CD4-positive, alpha-beta T cell treated with Interleukin-12 subunit alpha and Interleukin-12 subunit beta, for 1 hour (primary cell): ENCODE measurements at places on chromosomes 11 and 22.

DNA sequence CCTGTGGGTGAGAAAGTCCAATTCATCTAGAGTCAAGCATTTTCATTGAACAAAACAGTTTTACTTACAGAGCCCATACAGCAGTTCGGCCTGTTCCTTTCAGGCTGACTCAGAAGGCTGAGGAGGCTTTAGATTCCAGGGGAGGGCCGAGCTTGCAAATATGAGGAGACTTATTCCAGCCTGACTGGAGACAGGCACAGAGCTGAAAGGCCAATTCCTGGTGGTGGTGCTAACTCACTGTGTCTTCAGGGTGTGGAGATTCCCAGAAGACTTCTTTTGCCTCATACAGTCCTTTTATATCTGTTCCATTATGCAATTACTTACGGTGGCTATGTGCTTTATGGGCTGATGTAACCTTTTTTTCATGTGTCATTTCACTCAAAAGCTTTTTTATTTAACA is at the start of gene OR51E2:
TSS of gene OR51E2 (minus strand) at position 269 of the 400 bp plus-strand sequence. CDS start 15,142 bp downstream, outside the sequence.
- DNase-seq, result no peak

DNA sequence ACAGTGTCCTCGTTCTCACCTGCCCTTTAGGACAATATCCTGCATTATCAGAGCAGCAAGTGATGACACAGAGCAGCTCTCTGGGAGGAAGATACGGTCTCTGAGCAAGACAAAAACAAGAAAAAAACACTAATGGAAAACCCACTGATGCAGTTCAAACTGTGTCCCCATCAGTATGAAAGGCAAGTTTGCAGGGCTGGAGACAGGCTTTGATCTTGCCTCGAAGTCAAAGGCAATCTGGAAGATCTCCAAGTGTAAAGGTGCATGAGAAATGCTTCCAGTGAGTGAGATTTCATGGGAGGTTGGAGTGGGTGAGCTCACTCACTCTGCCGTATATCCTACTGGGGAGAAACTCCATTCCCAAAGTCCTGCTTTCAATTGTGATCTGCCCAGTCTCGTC is 157.5 kb downstream of the KIRREL3 start:
- no peak for DNase-seq

- no peak for DNase-seq
These were observed 232.1 kb downstream of the ST3GAL4 start for GRCh38 chr11:126587541-126587940.

GRCh38 chr11:111905411-111905810 is 6.2 kb downstream of the CRYAB start:
- no peak for DNase-seq

GRCh38 chr11:87351676-87352075 is 313.9 kb downstream of the TMEM135 start:
- DNase-seq, result no peak

DNA sequence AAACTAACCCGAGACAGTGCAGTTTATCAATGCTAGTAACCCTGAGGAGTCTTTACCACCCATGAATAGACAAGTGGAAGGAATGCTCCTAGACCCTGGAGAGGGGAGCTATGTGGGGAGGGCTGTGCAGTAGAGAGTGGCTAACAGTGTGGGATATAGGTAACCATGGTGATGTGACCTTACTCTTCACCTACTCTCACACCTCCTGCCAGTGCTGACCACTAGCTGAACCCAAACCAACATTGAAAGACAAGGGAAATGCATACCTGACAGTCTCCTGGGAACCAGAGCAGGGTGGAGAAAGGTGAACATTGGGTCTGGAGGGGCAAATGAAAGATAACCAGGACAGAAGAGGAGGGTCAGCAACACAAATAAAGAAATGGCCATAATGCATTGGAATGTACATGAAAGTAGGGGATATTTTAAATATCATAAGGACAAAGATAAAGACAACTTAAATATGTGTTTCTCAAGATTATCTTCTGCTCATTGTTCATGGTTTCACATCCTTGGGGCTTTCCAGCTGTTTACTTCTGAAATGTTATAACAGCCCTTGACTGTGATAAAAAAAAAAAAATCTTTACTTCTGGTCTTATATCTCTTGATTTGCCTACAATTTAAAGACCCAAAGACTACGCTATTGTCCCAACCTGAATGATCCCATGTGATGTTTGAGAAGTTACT is 983.3 kb upstream of the TENM4 start:
- no peak for DNase-seq

- no peak for DNase-seq
These were observed 199.7 kb upstream of the POU2AF2 start for GRCh38 chr11:111045874-111046273.

- no peak for DNase-seq
These were observed 44.6 kb downstream of the APOL1 start for GRCh38 chr22:36297568-36297967.

- no peak for DNase-seq
These were observed 36.6 kb upstream of the SUSD2 start for GRCh38 chr22:24144778-24145085.

- no peak for DNase-seq
These were observed 72.2 kb upstream of the BID start for GRCh38 chr22:17846326-17846992.

- no peak for DNase-seq
These were observed 83.9 kb upstream of the EED start for GRCh38 chr11:86160541-86161149.

DNA sequence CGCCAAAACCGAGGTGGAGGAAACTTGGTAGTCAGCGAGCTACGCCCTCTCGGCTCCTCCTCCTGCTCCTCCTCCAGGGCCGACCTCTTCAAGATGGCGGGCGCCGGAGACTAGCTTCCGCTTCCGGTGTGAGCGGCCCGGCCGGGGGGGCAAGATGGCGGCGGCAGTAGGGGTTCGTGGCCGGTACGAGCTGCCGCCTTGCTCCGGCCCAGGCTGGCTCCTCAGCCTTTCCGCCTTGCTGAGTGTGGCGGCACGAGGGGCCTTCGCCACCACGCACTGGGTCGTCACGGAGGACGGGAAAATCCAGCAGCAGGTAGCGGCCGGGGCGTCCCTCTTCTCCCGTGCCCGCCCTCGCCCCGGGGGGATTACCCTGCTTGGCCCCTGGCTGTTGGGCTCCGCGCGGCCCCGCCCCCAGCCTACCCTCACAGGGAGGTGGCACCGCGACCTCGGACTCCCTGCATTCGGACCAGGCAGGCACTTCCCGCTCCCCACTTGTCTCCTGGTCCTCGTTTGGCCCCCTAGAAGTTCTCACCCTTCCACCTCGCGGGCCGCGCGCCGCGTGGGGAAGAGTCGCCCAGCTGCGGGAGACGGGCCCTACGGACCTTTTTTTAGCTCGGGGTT is at the start of gene TTC17:
TSS of gene TTC17 (plus strand) at position 120 of the 621 bp plus-strand sequence. CDS start at position 155, 35 bp downstream.
- DNase-seq, result peak; percentile 90

DNA sequence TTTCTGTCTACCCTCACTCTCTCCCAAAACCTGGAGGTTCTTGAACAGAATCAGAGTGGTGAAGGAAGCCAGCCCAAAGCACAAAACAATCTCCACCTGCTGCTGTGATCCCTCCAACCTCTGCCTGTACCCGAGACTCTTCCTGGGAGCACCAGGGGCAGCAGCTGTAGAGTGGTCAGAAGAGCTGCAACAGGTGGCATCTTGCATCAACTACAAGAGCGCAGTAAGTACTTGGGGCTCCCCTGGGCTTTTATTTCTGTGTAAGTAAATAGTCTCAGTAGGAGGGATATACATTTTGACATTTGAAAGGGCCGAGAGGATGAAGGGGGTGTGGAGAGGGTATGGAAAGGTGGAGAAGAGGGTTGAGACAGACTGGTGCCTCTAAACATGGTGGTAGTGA is 8.3 kb upstream of the UBQLNL start:
- DNase-seq, result no peak

DNA sequence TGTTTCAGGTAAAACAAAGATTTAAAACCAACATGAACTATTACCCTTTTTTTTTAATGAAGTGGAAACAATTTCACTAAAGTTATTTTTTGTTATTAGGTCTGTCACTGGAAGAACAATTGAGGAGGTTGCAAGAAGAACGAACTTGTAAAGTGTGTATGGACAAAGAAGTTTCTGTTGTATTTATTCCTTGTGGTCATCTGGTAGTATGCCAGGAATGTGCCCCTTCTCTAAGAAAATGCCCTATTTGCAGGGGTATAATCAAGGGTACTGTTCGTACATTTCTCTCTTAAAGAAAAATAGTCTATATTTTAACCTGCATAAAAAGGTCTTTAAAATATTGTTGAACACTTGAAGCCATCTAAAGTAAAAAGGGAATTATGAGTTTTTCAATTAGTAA is 30.9 kb downstream of the BIRC2 start:
- DNase-seq, result no peak

GRCh38 chr11:118618991-118619375 is 11.6 kb downstream of the PHLDB1 start:
- no peak for DNase-seq

GRCh38 chr22:32754413-32755041 is 47.0 kb upstream of the TIMP3 start:
- DNase-seq, result no peak

DNA sequence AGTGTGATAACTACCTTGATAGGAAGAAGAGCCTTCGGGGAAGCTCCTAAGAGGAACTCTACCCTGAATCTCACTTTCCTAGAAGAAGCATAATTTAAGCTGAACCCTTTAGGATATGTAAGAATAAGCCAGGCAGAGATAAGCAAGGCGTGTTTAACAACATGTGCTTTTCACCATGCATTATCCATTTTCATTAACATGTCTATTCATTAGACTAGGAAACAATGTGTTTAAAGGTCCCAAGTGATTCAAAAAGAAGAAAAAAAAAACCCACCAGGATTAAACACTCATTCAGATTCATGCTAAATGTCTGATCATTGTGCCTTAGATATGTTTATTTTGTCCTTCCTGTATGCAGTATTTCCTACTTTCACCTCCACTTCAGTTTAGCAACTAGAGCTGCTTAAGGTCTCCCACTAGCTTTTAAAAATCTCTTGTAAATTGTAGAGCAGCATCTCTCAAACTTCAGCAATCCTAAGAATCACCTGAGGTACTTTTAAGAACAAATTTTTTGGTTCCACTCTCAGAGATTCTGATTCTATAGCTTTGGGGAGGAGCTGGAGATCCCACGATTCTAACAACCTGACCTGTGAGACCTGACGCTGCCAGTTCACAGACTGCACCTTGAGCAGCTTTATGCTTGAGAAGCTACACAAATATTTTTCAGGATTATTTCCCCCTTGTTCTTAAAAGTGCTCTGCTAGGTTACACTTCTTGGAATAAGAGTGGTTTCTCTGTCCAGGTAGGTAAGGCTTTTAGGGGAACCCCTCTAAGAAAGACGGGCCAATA is 955.4 kb upstream of the CCDC90B start:
- DNase-seq, result no peak

GRCh38 chr11:7971846-7972245 is 6.6 kb upstream of the NLRP10 start:
- no peak for DNase-seq

GRCh38 chr22:35177811-35178210 is 79.5 kb upstream of the HMGXB4 start:
- no peak for DNase-seq

- DNase-seq, result no peak
These were observed 10.1 kb upstream of the PRSS23 start for GRCh38 chr11:86790195-86790725.

DNA sequence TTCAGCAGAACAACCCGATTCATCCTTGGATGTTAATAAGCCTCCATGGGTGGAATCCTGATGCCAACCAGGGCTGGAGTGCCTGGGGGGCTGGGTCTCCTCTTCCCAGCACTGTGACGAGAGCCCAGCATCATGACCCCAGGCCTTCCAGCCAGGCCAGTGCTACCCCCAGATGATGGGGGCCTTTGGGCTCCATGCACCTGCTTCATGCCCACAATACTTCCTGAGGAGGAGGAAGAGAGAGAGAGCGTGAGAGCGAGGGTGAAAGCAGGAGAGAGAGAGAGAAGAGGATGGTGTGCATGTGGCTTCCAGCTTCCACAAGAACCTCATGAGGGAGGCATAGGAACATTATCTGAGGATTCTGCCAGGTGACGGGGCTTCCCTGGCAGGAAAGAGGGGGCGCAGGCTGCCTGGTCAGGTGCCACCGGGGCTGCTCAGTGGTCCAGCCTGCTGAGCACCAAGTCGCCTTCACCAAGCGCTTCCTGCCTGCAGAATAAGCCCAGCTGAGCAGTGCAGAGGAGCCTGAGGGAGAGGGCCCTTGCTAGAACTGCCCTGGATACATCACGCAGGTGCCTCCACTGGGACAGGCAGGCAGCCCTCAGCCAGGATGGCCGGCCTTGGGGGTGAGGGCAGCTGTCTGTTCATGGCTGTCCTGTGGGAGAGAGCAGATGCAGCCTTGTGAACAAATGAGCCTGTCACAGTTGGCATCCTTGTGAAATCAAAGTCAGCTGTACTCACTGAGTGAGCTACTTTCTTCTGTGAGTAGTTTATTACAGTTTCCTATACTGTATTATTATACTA is 243.3 kb upstream of the B3GAT1 start:
- no peak for DNase-seq

- no peak for DNase-seq
These were observed 1252.7 kb downstream of the BRD1 start for GRCh38 chr22:48574776-48575617.

DNA sequence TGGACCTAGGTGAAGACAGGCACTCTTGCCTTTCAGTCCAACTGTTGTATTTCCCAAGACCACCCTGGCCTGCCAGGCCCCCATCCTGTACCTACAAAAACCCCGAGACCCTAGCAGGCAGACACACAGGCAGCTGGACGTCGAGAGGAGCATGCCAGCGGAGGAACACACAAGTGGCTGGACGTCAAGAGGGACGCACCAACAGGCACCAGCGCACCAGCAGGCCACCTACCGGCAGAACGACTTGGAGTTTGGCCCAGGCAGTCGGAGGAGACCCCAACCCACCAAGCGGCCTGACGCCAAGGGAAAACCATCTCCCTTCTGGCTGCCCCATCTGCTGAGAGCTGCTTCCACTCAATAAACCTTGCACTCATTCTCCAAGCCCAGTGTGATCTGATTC is 1883.4 kb upstream of the RAG2 start:
- DNase-seq, result no peak

DNA sequence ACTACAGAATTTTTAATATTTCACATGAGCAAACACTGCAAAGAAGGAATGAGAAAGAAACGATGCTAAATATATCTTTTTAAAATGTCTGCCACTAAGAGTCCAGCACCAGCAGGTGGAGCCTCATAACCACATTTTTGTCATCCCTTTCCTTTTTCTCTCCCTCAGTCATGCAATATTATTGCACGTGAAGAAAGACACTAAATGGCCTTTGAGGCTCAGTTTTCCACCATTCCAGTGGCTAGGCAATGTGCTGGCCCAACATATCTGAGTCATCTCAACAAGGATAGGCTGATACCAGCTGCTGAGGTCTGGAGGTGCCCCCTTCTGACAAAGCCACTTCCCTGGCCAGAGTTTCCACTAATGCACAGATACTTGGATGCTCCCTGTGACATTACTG is 1.8 kb downstream of the ALKBH8 start:
- peak; percentile 54 for DNase-seq

GRCh38 chr11:110501428-110501827 is 71.7 kb downstream of the FDX1 start:
- DNase-seq, result no peak

GRCh38 chr22:36245805-36246356 is 6.6 kb upstream of the APOL2 start:
- DNase-seq, result no peak

- DNase-seq, result no peak
These were observed 1045.1 kb downstream of the TBC1D22A start for GRCh38 chr22:47807506-47807905.
